ENCODE measurements at places on chromosomes 2 and 18.

DNA sequence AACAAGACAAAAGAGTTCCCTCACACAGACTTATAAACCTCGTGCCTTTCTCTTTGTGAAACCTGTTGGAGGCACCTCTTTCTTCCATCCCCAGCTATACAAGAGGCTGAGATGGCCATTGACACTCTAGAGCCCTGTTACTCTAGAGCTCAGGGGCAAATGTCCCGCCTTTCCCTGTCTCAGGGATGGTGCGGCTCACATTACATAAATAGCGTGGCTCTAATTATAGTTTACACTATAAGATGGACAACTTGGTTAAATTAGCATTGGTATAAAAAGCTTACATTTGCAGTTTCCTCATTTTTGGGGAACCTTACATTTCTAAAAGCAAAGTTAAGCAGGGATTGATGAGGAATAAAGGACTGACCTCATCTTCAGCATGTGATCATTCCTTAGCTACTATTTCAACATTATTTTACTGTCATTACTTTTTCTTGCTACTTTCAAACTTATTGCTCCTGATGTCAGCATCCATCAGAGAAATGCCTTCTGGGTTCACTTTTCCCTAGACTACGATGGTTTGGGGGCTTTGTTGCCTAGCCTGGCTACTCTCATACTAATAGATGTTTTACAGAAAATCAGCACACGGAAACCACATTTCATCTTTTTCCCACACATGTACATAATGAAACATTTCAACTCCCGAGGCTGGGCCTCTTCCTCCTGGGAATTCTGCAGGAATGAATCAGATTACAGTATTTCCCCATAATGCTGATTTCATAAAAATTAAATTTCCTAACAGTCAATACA lies 40.4 kb downstream of the FTCDNL1 start:
- no peak for DNase-seq

DNA sequence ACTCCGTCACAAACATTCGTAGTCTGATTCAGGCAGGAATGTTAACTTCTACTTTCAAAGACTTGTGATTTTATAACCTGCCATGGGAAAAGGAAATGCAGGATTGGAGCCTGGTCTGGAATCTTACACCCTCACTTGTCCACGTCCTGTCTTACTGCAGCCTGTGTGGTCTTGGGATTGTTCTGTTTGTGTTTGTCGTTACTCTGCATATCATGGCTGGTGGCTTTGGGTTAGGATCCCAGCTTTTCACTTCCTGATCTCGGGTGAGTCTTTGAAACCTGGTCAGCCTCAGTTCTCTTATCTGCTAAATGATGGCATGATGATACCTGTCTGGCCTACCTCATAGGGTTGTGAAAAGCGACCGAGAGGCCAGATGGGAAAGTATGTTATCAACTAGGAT lies 34.6 kb downstream of the SH3BP4 start:
- no peak for DNase-seq

GRCh38 chr2:239321596-239322415 lies 79.0 kb downstream of the HDAC4 start:
- no peak for DNase-seq

- DNase-seq, result no peak
Measured at GRCh38 chr2:106063181-106063580, 130.9 kb downstream of the UXS1 start.

DNA sequence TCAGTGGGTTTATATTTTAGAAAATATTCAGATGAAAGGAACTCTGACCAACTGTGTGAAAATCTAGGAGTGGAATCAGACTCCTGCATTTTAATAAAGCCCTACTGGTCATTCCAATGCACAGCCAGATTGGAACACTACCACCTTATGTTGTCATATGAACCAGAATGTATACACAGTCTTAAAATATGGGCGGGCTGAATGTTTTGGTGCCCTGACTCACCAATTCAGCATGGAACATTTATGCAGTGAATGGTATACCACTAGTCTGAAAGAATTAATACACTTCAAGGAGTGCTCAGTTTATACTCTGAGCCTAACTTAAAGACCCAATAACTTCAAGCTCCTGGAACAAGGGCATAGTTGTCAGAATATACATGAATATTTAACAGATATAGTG lies 280.9 kb upstream of the TCF4 start:
- no peak for DNase-seq

All from DMS153 (cell line).